ENCODE measurements at places on chromosomes 3 and 15. TPM values are rescaled to one million over a fixed set of nuclear protein-coding genes. Genes with fewer than 3 reads are reported as not detected.
A peak's percentile ranks its signal among the peaks of the same experiment; 100 is the strongest.

DNA sequence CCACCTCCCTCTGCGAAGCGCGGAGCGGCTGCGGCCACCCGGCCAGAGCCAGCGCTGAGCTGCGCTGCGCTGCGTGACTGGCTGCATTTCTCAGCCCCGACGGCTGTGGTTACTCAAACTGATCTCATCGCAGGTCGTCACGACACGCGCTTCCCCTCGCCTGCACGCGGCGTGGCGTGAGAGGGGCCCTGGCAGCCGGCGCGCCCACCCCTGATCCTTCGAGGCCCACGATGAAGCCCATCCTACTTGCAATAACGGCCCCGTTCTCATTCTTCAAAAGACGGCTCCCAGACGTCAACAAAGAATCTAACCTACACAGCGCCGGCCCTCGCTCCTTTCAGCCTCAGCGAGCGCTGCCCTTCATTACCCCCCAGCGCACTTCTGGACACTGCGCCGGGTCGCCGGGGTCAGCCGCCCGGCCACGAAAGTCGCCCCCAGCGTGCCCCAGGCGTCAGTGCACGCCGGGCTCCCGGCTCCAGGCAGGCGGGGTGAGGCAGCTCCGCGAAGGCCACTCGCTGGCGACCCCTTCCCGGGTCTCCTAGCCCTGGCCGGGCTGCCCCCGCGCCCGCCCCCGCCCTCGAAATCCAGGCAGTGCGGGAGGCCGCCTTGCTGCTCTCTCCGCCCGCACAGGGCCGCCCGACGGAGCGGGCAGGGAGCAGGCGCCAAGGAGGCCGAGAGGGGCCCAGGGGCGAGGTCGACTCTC, 9.9 kb upstream of the LEKR1 start:
- DNase-seq, result peak; percentile 24

Gene GOLGA8J
- polyA plus RNA-seq, result not detected

DNA sequence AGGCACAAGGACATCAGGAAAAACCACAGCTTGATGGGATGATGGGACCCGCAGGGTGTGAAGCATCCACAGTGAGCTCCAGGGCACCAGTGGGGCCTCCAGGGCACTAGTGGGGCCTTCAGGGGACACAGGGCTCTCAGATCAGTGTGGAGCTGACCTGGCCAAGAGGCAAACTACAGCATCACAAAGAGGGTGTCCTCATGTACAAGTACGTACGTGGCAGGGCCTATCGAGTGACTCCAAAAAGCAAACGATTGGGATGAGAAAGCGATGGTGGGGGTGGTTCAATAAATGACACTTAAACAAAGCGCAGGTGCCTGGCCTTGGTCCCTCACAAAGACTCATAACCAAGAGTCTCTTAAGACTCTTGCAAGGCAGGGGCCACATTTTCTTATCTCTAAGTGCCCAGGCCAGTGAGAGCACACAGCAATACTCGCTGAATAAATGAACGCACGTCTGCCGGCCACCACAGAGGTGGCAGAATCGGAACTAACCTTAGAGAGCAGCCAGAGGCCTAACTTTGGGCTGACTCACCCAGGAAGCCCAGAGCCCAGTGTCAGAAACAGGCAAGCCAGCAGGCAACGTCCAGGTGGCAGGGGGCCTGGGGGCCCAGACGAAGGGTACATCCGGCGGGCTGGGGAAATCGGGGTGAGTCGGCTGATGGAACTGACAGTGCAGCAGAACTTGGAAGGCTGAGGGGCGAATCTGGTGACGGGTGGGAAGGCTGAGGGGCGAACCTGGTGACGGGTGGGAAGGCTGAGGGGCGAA, 8.7 kb downstream of the PCSK6 start:
- DNase-seq, result no peak

GRCh38 chr3:150068440-150069153, 97.9 kb upstream of the PFN2 start:
- no peak for DNase-seq

DNA sequence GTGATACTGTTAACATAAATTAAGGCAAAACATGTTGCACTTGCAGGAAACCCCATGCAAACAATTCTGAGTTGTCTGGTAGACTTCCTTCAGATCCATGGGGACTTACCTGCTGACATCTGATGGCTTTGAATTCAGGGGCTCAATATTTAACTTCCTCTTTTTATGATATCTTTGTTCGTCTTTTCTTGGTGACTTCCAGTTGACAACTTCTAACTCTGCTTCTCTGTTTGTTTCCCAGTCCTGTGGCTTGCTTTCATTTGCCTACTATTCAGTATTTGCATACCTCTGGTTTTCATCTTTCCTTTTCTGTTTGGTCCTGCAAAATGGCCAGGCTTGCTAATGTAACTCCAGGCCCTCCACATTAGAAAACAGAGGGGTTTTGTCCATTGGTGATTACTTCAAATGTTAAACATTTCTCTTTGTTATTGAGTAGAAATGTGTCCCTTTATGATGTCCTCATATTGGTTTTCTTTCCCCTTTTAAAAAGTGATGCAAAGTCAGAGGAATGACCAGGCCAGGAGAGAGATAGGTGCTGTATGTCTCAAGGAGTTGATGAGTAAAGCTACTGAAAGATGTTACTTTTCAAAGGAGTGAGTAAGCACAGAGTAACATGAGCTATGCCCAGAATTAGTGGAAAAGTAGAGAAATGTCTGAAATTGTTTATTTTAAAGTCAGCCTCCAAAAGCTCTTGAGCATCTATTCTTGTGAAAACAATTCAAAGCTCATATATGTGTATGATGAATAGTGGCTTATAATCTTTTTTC, 335.9 kb downstream of the LPP start:
- DNase-seq, result no peak

GRCh38 chr3:122810734-122811133, 15.9 kb downstream of the SLC49A4 start:
- DNase-seq, result no peak

DNA sequence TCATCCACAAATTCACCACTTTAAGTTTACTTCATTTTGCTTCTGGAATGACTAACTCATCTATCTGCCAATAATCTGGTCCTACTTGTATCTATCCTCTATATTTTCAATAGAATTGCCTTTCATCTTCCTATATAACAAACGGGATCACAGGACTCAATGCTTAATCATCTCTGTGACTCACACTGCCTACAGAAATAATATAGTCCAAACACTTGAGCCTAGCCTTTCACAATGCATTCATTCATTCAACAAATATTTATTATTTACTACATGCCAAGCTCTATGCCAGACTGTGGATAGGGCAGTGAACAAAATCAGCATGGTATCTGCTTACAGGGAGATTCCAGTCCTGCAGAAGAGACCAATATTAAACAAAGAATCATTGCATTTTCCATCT, 16.6 kb upstream of the AGTR1 start:
- no peak for DNase-seq

DNA sequence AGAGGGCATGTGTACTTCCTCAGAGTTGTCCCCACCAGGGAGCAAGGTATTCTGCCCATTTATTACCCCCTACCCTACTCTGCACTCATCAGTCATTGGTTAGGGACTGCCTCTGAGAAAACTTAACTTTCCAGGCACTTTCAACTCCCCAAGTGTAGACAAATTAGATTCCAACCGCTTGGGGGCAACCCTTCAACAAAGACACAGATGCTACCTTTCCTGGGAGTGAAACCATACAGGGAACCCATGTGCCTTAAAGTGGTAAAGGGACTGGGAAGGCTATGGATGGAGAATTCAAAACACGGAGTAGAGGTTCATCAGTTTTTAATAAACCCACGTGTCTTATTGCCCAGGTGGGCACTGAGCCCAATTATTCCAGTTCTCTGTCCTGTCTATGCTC, 19.4 kb upstream of the UBE2E2 start:
- no peak for DNase-seq

GRCh38 chr3:117434661-117435412, 725.3 kb downstream of the TUSC7 start:
- no peak for DNase-seq

DNA sequence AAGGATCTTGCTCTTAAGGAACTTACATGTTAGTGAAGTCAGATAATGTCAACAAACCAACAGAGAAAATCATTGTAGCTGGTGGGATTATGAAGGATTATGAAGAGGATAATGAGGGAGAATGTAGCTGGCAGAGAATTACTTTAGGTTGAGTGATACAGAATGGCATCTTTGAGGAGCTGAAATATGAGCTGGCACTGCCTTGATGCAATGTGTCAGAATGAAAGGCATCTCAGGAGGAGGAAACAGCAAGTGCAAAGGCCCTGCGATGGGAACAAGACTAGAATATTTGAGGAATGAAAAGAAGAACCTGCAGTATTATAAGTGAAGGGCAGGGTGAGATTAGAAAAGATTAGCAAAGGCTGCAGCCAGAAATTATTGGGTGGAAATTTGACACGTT, 237.2 kb upstream of the ADAMTS9 start:
- DNase-seq, result no peak

Measured in naive thymus-derived CD4-positive, alpha-beta T cell (primary cell).